CD4-positive, alpha-beta T cell treated with Interleukin-4 for 1 hour (primary cell): ENCODE measurements at places on chromosomes 6 and 20.

GRCh38 chr20:47557218-47557617 lies 55.5 kb downstream of the NCOA3 start:
- no peak for DNase-seq

DNA sequence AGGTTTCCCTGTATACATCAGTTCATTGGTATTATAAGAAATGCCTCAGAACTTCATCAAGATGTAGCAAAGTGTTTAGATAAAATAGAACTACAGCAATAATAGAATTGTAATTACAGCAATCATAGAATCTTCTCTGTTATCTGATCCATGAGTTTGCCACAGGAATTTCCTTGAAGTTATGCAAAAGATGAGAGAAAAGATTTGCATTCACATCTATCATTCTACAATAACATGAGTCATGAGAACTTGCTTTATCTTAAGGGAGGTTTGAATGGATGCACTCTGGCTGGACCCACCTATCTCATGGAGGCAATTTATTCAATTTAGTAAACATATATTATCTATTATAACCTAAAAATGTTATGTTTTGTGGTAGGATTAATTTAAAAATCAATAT lies 329.8 kb upstream of the EPHA7 start:
- DNase-seq = no peak

DNA sequence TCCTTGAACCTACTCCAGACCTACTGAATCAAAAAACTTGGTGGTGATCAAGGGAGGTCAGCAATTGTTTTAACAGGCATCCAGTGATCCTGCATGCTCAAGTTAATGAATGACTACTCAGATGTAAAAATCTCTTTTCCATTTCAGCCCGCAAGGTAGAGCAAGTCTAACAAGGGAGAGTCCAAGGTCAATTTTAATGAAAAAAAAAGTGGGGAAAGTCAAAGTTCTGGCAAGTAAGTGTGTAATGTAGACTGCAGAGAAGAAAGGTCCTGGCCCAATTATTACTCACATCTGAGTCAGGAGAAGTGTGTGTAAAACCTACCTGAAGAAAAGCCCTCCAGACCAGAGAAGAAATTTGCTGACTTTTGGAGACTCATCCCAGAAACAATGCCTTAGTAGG lies 193.5 kb downstream of the UBE3D start:
- no peak for DNase-seq

GRCh38 chr6:100461278-100461916 lies 3.3 kb downstream of the SIM1 start:
- DNase-seq = no peak

DNA sequence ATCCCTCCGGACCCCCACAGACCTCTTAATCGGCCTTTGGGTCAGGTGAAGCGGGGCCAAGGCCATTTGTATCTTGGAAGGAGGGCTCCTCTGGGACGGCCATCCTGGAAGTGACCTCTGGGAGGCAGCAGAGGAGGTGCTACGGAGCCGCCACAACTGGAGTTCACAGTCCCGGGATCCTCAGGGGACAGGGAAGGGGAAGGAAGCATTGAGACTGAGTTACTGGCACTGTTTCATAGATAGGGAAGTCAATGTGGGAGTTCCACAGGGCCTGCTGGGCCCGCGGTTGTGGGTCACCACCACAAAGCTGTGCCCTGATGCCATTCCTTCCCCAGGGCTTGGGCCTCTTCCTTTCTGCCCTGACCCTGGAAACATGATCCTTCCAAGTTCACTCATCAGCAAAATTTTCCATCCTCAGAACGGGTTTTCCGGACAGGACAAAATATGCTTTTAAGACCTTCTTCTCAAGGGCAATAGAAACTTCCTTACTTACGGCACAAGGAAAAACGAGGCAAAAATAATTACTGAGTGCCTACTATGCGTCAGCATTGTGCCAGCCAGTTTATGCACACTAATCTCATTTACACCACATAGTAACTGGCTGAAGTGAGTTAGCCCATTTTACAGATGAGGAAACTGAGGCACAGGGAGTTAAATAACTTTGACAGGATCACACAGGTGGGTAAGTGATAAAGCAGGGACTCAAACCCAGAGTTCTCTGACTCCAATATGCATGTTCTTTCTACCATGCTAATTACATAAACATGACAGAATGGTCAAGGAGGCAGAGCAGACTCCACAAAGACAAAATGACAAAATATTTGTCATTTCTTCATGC lies 143.8 kb downstream of the UNC5CL start:
- no peak for DNase-seq

- DNase-seq = peak; percentile 33
These were observed 91.1 kb upstream of the BTN3A2 start for GRCh38 chr6:26273673-26274588.

DNA sequence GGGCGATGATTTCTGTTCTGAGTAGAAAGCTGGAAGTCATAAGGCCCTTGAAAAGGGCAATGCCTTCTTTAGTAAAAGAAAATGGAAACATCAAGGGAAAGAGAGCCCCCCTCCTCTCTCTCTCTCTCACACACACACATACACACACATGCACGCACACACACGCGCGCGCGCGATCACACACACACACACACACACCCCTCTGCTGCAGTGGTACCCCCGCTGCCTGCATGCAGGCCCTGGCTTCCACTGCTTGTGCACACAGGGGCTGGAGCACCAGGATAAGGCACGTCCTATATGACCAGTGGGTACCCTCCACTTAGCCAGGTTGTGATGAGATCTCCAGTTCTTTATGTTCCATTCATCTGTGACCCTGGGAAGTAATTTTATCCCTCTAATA lies 300.9 kb downstream of the SLC35F1 start:
- no peak for DNase-seq

GRCh38 chr6:90910893-90911292 lies 324.0 kb upstream of the MAP3K7 start:
- no peak for DNase-seq

- DNase-seq = peak; percentile 48
These were observed 13.6 kb upstream of the CALHM6 start for GRCh38 chr6:116447496-116448011.
